ENCODE measurements at places on chromosomes 2 and 18. TPM values are rescaled to one million over a fixed set of nuclear protein-coding genes. Genes with fewer than 3 reads are reported as not detected.

The EVX2 gene
- total RNA-seq, result not detected

DNA sequence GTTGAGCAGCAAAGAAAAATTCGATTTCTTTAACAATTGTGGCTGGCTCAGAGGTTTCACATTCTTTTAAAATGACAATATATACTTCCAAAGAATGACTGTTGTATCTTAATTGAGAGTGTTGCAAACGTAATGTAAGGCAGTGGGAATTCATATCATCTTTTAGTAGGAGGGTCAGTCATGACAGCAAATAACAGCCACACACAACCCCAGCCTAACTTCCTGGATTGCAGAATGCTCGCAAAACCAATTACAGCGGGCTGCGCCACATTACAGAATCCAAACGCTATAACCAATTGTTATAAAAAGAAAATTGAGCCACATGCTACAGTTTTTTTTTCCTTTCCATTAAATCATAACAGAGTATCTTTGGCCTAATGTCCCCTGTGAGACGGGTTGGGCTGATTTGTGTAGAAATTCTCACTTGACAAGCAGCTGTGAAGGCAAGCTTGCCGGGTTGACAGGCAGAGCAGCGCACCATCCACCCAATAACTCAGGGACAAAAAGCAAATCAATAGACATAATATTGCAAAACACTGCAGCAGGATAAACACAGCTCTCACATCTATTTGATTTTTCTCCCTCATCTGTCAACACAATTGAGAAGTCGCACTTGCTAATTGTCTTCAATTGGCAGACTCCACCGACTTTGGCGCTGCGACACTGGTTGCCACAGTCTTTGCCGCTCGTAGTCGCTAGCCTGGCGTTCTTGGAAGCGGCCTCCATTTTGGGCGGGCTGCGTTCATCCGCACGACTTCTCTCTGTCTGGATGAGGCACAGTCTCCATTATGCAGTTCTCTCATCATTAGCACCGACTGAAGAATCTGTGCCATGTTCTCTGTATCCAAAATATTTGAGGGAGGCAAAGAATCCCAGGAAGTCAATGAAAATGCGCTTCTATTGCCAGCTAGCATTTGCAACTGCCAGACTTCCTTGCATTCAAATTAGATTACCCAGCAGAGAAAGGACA lies 95.0 kb upstream of the CCDC68 start:
- no peak for ATAC-seq

The CRIM1 gene
- 2.2 TPM for total RNA-seq

GRCh38 chr18:59700535-59700967 lies 3.3 kb upstream of the CCBE1 start:
- ATAC-seq, result no peak

GRCh38 chr2:137826373-137827372 lies 137.6 kb upstream of the HNMT start:
- peak; percentile 66 for ATAC-seq

All from activated T-helper 17 cell treated with anti-CD3 and anti-CD28 coated beads, Interleukin-2, amount 50 U/mL, for 72 hours (primary cell).